ENCODE measurements at places on chromosomes 16 and 17.

DNA sequence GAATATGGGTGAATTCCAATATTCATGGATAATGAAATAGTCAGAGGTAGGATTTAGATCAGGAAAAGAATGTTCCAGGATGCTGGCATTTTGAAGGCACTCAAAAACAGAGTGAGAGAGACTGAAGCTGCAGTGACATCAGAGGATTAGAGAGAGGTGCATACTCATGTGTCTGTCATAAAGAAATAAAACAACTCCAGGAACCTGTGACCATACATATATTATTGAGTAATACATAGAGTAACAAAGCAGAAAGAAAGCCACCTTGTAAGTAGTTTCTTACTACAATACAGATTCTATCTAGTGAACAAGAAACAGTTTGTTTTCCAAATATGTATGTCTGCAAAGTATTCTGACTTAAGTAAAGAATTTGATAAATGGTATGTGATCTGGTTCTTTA lies 62.3 kb upstream of the PHOSPHO1 start:
- no peak for DNase-seq

GRCh38 chr17:11935734-11936406 lies 61.4 kb downstream of the ZNF18 start:
- no peak for DNase-seq

GRCh38 chr17:59527931-59528330 lies 37.5 kb upstream of the DHX40 start:
- DNase-seq: no peak

DNA sequence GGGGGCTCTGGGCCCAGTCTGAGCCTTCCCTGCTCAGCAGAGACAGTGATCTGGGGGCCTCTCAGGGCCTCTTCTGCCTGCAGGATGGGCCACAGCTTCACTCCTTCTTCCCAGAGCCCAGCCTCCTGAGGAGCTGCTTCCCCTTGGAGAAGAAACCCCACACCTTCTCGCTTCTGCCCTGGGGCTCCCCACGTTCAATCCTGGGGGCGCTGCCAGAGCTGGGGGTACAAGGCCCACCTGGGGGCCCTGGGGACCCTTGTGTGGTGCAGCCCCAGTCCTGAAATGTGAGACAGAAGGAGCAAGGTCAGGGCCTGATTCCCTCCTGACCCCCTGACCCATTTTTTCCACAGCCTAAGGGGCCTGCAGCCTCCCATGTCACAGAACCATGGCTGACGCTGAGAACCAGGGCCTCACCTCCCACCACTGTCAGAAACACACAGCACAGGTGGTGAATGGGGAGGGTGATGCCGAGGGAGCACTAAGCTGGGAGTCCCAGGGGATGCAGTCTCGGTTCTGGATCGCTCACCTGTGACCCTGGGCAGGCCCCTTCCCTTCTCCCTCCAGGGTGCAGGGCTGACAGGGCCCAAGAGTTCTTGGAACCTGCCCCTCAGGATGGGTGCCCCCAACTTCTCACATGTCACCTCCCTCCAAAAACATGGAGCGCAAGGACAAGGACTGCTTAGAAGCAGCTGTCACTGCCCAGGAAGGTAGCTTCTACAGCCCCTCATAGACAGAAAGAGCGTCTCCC lies 21.6 kb upstream of the MPO start:
- DNase-seq: no peak

GRCh38 chr17:74442670-74443515 lies 11.0 kb downstream of the GPRC5C start:
- peak; percentile 85 for DNase-seq

- no peak for DNase-seq
Measured at GRCh38 chr16:25065899-25066298, 45.6 kb upstream of the LCMT1 start.

- DNase-seq: no peak
Measured at GRCh38 chr17:16007439-16007838, 7.8 kb downstream of the TTC19 start.

DNA sequence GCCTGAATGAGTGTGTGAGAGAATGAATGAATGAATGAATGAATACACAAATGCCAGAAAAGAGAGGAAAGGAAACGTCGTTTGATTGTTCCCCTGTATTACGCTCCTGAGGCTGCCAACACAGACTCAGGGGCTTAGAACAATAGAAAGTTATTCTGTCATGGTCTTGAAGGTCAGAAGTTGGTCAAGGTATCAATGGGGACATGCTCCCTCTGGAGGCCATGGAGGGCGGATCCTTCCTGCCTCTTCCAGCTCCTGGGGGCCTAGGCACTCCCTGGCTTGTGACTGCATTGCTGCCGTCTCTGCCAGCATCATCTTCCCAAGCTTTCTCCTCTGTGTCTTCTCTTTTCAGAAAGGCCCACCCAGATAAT lies 1.5 kb upstream of the SLC38A8 start:
- DNase-seq: no peak

GRCh38 chr16:64481497-64481896 lies 640.4 kb downstream of the CDH11 start:
- DNase-seq: no peak

GRCh38 chr17:9801505-9801904 lies 10.1 kb upstream of the DHRS7C start:
- no peak for DNase-seq

DNA sequence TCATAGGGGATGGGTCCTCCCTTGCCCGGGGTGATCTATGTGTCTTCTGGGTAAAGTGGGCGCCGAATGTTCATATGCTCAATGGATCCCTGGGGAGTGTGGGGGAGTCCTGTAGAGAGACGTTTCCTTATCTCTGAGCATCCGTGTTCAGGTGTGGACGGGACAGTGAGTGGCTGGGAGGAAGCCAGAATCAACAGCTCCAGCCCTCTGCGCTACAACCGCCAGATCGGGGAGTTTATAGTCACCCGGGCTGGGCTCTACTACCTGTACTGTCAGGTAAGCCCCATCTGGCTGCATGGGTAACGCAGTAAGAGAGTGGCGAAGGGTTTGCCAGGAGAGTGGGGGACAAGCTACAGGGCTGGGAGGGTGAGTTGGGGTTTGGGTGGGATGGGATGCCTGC lies 1.9 kb upstream of the TNFSF13 start:
- no peak for DNase-seq

DNA sequence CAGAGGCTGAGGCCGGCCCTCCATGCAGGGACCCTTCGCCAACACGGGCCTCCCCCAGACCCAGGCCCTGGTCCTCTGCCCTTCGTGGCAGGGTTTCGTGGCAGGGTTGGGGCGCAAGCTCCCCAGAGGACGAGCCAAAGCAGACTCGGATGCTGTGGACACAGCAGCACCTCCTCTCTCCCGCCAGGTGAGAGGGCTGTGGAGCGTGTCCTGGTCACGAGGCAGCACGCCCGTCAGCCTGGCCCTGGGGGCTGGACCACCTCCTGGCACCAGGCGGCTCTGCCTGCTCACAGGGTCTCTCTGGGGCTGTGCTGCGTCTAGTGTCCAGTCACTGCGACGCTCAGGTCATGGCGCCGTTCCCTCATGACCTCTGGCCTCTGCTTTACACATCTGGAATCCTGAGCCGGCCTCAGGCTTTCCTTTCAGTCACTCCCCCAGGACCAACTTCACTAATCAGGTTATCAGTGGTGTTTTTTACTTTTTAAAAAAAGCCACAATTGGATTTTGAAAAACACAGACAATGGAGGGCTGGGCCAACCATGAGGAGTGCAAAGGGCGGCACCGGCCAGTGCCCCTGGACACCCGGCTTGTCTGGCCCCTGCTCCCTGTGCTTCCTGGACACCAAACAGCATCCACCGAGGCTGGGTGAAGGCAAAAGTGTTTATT lies 5.4 kb downstream of the NDUFAF8 start:
- DNase-seq: no peak

DNA sequence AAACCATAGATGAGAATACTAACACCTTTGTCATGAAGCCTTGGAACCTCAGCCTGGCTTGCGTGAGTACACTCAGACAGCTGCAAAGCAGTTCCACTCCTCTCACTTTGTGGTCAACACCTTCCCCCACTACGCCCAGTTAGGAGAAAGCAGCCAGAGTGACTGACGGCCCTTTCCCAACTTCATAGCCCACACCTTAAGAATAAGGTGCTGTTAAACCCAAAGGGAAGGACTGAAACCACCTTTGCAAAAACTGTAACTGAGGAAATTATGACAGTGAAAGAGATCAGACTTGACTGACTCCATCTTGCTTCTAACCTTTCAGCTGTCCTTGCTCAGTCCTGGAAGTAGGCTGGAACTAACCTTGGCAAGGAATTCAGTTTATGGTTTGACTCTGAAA lies 13.7 kb downstream of the N4BP1 start:
- no peak for DNase-seq

GRCh38 chr17:17328251-17328650 lies 25.1 kb downstream of the NT5M start:
- no peak for DNase-seq

GRCh38 chr16:66590322-66590721 lies 11.1 kb downstream of the CMTM2 start:
- no peak for DNase-seq

GRCh38 chr17:77803726-77804125 lies 154.8 kb upstream of the TNRC6C start:
- no peak for DNase-seq

- DNase-seq: no peak
Measured at GRCh38 chr17:71527311-71527710, 593.5 kb upstream of the SOX9 start.

Data from substantia nigra (tissue), 51 donors.